Tibial nerve (tissue), 4 donors: ENCODE measurements at places on chromosomes 6 and 20. TPM values are rescaled to one million over a fixed set of nuclear protein-coding genes. Genes with fewer than 3 reads are reported as not detected.

The PARD6B gene
- total RNA-seq: 2.4 TPM

DNA sequence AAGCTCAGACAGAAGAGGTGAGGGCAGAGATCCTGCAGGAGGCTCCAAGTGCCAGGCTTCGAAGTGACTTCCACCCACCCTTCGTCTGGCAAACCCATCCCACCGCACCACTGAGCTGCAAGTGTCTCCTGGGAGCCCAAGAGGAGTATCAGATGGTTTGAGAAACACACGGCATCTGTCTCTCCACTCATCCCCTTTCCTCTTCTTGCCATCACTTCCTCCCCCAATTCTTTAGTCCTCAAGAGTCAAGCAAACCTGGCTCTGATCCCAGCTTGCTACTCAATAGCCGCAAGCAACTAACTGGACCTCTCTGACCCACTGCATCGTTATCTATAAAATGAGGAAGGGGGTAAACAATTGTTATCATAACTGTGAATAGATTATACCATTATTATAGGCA, 142.1 kb downstream of the BMP7 start:
- DNase-seq: no peak

- DNase-seq: no peak
Measured at GRCh38 chr20:42461965-42462593, 727.6 kb downstream of the PTPRT start.

The SOX18 gene
- total RNA-seq: 44.6 TPM

DNA sequence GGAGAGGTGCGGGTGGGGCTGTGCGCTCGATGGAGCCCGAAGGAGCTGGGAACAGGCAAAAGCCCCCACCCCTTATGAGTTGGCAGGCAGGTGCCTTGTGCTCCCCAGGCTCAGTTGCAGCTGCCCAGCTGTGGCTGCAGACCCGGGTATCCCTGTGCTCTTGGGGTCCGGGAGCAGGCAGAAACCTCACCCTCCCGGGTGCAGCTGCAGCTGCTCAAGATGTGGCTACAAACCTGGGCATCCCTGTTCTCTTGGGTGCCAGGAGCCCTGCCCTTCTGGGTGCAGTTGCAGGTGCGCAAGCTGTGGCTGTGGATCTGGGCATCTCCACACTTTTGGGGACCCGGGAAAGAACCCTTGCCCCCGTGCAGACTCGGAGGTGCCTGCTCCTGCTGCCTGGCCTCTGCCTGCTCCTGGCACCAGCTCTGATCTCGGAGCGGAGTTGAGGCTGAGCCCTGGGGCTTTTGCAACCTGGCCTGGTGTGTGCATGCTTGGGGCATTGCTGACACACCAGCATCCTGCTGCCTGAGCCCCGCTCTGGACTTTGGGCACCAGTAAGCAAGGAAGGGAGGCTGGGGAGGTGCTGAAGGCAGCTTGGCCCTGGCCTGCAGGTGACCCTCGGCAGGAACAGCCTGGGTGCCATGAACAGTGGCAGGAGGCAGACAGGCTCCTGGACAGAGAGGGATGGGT, 21.6 kb downstream of the OR2J3 start:
- no peak for DNase-seq
